Mammary epithelial cell (primary cell): ENCODE measurements at places on chromosomes 13 and 19. TPM values are rescaled to one million over a fixed set of nuclear protein-coding genes. Genes with fewer than 3 reads are reported as not detected.

Gene SIGLECL1
- not detected for total RNA-seq

Gene JAK3
- 0.21 and 0.31 TPM in 2 replicates for total RNA-seq

Gene ZNF91
- 43.7 TPM for total RNA-seq

Gene HOMER3
- 138 and 139 TPM in 2 replicates for total RNA-seq

Gene CEACAM3
- not detected in 2 replicates for total RNA-seq

Gene C13orf46
- 0.33 TPM for total RNA-seq

Gene TRAPPC2B
- total RNA-seq = 9.3 TPM

Gene SCAF1
- total RNA-seq = 85.7 and 91.5 TPM in 2 replicates

Gene CHST8
- total RNA-seq = not detected

Gene CKM
- not detected in 2 replicates for total RNA-seq

Gene SLC44A2
- total RNA-seq = 57.2 and 87.9 TPM in 2 replicates

Gene QPCTL
- 21.0 and 22.6 TPM in 2 replicates for total RNA-seq

Gene SYT5
- total RNA-seq = 1.0 and 1.1 TPM in 2 replicates
